ENCODE measurements at places on chromosomes 2 and 18.

DNA sequence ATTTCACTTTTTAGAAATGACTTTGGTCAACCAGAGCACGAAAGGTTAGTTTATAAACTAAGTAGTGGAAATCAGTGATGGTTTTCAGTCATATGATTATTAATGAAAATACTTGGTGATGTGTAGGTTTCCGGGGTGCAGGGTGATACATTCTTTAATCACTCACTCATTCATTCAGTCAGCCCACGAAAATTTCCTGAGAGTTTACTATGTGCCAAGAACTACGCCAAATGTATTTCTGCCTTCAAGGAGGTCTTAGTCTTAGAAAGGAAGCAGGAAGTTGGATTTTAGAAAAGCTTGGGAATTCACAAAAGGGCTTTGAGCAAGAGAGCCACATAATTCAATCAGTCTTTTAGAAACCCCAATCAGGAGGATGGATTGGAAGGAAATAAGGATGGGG, 543.6 kb downstream of the PLCL1 start:
- DNase-seq = no peak

- no peak for DNase-seq
These were observed 41.3 kb downstream of the LHCGR start for GRCh38 chr2:48714245-48714644.

GRCh38 chr2:208033701-208034502, 8.6 kb upstream of the PLEKHM3 start:
- DNase-seq = peak; percentile 10

DNA sequence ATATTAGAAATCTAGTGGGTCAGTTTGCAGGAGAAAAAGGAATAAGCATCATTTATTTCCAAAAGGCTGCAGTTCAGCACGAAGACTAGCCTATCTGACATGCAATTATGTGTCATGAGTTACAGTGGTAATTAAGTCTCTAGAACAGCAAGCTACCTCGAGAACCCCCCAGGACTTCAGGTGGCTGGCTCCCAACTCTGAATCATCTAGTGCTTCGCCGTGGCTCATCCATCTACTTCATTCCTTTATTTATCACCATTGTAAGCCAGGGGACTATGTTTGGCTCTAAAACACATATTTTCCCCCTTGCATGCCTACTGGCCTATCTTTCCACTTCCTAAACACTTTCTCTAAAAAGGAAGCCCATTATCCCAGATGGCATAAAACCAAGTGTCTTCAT, 121.6 kb downstream of the TXNL1 start:
- DNase-seq = no peak

- DNase-seq = no peak
These were observed 45.7 kb downstream of the RND3 start for GRCh38 chr2:150441784-150442183.

DNA sequence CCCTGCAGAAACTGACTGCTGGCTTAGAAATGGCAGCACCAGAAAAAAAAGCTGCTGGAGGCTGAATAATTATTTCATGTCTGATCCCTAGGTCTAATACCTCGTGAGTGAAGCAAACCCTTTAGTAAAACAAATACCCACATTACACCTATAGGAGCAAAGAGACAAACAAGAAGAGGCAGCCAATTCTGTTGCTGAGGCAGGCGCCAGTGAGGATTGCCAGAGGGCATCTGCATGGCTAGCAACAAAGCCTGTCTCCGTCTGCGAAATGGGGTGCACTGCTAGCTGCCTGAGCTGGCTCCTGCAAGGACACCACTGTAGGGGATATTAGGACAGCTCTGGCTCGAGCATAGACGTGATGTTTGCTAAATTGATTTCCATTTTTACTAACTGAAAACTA, 509.7 kb downstream of the TDRD15 start:
- DNase-seq = no peak

- no peak for DNase-seq
These were observed 67.7 kb downstream of the PDCL3 start for GRCh38 chr2:100630473-100630977.

GRCh38 chr18:23032030-23032582, 99.0 kb downstream of the RBBP8 start:
- no peak for DNase-seq

DNA sequence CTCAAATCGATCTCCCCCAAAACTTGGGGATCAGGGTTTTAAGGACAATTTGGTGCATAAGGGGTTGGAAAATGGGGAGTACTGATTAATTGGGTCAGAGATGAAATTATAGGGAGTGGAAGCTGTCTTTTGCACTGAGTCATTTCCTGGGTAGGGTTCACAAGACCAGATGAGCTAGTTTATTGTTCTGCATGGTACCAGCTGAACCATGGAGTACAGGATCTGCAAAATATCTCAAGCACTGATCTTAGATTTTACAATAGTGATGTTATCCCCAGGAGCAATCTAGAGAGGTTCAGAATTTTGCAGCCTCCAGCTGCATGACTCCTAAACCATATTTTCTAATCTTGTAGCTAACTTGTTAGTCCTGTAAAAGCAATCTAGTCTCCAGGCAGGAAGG, 73.1 kb downstream of the CPO start:
- no peak for DNase-seq

- no peak for DNase-seq
These were observed 275.8 kb downstream of the KCNS3 start for GRCh38 chr2:18154259-18154658.

DNA sequence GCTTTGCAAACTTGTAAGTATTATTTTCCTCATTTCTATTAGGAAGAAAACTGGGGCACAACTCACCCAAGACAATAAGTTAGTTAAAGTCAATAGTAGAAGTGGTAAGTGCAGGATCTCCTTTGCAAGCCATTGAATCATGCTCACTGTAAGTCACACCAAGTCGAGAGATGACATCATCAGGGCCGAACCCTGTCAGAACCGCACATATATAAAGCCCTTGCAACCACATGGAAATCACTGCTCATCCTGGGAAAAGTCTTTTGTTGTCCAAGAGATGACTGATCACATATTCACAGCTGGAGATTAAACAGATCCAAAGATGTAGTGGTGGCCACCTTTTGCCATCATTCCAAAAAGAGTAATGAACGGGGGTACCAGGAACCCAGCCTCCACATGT, 484.8 kb upstream of the ID2 start:
- DNase-seq = no peak

- no peak for DNase-seq
These were observed 50.4 kb upstream of the BZW1 start for GRCh38 chr2:200761266-200761665.

GRCh38 chr2:215357660-215358059, 45.8 kb downstream of the ATIC start:
- DNase-seq = no peak

DNA sequence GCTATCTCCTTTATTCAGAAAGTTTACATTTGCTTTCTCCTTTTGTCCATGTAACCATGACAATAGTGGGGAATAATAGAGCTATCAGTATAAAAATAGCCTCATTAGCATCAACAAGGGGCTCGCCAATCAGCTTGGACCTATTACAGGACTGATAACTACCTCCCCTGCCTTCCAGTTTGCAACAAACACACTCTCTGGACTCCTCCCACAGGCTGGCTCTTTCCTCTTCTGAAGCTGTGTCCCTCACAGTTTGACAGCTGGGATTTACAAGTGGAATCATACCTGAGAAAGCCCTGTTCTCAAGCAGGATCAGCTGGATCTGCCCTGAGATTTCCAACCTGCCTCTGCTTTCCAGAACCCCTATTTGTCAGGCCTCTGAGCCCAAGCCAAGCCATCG, 162.5 kb downstream of the GRB14 start:
- no peak for DNase-seq

DNA sequence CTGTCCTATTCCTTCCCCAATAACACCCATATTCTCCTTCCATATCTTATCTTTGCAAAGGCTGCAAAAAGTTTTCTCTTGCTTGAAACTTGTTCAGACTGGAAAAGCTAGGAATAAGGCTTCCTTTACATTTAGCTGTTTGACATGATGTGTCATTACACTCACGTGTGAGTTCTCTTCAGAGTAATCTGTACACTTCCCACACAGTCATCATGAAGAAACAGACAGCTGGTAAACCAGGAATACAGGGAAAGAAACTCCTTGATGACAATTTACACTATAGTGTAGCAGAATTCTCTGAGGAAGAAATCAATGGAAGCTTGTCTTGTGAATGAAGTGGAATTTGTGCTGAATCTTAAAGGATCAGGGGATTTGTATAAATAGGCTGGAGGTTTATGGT, 628.6 kb upstream of the CDH2 start:
- DNase-seq = no peak

GRCh38 chr2:137770166-137770565, 194.1 kb upstream of the HNMT start:
- no peak for DNase-seq

DNA sequence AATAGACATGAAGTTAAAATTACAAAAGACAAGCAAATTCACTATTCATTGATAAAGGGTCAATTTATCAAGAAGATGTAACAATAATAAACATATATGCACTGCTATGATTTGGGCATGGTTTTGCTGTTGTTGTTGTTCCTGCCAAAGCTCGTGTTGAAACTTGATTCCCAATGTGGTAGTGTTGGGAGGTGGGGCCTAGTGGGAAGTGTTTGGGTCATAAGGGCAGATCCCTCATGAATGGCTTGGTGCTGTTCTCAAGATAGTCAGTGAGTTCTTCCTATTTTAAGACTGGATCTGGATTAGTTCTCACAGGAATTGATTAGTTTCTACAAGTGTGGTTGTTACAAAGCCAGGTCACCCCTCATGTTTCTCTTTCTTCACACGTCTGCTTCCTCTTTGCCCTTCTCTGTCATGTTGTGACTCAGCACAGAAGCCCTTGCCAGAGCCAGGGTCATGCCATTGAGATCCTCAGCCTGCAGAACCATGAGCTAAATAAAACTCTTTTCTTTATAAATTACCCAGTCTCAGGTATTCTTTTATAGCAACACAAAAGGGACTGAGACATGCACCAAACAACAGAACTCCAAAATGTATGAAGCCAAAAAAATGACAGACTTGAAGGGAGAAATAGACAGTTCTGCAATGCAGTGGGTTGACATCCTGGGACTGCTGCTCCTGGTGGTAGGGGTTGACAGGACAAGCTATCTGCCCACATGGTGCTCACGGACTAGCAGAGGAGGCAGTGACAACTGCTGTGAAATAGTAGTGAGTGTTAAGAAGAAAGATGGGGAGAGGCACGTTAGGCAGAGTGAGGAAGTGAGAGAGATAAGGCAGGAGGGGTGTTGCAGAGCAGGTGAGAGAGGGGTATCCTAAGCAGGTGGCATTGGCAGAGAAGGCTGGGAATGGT, 18.6 kb upstream of the SKA1 start:
- no peak for DNase-seq

DNA sequence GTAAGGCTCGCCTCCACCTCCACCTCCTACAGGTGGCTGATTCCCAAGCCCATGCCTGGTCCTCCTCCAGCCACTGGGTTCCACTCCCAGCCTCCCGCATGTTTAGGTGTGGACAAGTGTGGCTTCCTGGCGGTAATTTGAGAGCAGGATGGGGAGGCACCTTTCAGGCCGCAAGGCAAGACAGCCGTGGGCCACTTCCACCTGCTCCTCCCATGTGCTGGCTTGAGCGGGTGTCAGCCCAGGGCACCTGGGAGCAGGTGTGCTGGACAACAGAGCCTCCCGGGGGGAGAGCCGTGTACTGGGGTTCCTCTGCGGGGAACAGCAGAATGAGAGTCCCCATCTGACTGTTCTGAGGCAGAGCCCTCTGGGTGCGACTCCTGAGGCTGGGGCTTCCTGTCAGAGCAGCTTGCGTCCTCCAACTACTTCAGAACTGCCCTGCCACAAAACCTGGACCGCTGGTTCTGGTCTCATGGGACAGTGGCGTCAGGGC, 83.9 kb downstream of the TPO start:
- no peak for DNase-seq

GRCh38 chr2:151878204-151878603, 50.0 kb upstream of the ARL5A start:
- DNase-seq = no peak

DNA sequence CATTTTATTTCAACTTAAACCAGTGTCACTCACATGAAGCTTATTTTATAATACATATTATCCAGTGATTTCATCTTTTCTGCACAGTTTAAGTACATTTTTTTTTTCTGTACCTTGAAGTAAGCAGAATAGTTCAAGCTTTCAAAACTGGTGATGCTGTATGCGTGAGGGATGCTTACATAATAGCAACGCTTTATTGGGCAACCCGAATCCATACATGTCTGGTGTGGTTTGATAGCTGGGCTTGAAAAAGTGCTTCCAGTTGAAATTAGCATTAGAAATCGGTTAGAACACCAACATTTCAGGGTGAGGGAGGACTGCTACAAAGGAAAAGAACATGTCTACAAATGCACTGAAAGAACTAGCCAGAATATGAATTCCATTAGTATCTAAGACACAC, 117.4 kb downstream of the MBP start:
- no peak for DNase-seq

DNA sequence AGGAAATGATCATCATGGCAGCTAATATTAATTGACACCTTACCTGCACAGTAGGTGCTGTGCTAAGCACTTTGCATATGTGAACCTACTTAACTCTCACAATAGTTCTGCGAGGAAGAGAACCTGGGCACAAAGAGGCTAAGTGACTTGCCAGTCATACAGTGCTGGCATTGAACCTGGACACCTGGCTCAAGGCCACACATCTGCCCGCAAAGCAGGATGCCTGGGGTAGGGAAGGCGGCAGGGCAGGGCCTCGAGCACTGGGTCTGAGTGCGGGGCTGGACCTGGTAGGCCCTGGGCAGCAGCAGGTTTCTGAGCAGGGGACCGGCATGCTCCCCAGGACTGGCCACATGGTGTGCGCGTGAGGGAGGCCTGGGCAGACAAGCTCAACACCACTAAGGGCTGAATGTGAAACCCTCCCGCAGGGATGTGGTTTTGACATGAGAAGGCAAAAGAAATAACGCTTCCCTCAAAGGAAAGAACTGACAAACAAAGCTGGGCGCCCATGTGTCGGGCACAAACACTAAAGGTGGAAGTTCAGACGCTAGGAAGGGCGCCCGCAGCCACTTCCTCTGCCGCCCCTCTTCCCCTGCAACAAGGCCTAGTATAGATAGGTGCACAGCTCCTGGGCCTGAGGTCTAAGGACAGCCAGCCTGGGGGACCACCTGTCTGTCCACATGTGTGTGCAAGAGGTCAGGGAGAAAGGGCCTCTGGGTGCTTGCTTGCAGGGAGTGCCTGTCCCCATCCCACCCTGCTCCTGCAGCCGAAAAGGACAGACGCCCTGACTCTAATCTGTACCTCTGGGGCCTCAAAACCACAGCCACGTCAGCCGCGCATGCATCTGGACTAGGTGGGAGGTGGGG, 92.5 kb downstream of the ZFP36L2 start:
- peak; percentile 70 for DNase-seq

GRCh38 chr2:189297446-189297845, 117.9 kb upstream of the COL5A2 start:
- DNase-seq = no peak

Data from activated naive CD4-positive, alpha-beta T cell treated with Interleukin-2 at 50 U/mL for 16 hours (primary cell).